T-helper 17 cell (primary cell): ENCODE measurements at places on chromosomes 13 and 19. TPM values are rescaled to one million over a fixed set of nuclear protein-coding genes. Genes with fewer than 3 reads are reported as not detected.
A peak's percentile ranks its signal among the peaks of the same experiment; 100 is the strongest.

The GATAD2A gene
- 129 TPM for total RNA-seq

The ZNF69 gene
- 2.3 TPM for total RNA-seq

The CYP2S1 gene
- 1.1 TPM for total RNA-seq

The KIR3DL1 gene
- total RNA-seq, result not detected

The PSG7 gene
- total RNA-seq, result not detected

The NDUFA13 gene
- 175 TPM for total RNA-seq

The NALCN gene
- total RNA-seq, result not detected

The KL gene
- not detected for total RNA-seq

The SLC8A2 gene
- not detected for total RNA-seq

DNA sequence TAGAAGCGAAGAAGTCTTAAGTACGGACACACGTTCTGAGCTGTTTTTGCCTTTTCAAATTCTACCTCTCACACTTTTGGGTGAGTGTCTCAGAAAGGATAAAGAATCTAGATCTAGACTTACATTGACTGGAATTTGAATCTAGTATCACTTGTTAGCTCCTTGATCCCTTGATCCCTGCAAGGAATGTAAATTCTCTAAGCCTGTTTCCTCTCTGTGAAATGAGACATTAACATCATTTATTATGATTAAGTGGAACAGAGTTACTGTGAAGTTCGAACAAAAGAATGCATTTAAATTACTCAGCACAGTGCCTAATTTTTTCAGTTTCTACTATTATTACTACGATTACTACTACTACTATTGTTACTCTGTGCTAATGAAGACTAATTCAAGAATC, 86.6 kb upstream of the POSTN start:
- DNase-seq, result no peak

DNA sequence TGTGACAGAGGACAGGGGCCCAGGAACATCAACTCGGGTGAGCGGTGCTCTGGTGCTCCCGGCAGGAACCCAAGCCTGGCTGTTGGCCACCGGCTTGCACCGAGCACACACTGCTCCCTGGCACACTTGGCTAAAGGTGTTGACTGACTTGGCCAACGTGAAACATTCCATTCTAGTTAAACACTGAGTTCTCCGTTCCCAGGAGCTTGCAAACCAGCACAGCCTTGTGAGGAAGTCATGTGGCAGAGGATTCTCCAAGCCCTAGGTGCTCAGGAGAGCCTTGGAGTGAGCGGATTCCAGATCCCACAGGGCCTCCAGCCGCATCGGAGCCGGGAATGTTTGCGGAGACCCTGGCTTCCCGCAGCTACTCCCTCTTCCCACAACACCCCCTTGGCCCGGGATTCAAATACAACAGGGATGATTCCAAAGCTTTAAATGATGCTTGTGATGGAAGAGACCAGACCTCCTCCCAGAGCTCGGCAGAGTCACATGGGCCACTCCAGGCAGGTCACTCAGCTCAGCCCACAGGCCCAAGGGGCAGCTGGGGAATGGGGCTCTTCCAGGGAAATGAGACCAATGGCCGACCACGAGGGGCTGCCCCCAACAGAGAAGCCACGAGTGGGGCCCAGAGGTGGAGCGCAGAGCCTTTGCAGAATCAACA, 2.9 kb downstream of the C13orf46 start:
- no peak for DNase-seq

DNA sequence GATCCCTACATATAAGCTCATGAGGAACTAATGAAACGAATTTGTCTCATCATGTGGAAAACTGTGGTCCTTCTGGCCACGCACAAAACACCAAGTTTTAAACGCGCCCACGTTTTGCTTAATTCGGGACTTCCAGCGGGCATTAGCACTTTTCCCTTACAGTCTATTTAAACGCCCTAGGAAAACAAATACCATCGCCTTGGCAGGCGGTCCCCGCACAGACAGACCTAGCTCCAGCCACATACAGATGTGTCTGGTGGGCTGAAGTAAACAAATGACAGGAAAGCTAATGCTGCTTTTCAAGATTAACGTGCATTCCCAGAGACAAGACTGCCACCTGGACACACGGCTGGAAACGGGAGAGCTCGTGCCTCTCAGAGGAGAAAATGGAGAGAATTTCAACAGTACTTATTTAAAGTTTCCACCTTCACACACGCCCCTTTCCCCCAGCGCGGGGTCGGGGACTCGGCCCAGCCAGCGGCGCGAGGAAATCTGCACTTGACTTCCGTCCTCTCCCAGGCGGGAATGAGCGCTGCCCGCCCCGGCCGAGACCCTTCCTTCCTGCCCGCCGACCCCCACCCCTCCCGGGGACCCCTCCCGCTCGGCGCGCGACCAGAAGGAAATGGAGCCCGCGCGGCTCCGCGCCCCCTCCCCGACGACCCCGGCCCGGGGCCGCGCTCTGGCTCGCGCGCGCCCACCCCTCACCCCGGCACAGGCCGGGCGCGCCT, 931 bp downstream of the USP12 start:
- peak; percentile 14 for DNase-seq

- DNase-seq, result peak; percentile 61
Measured at GRCh38 chr19:49937750-49938381, 8.6 kb upstream of the NUP62 start.

GRCh38 chr19:39805104-39805503, 26.4 kb downstream of the LEUTX start:
- no peak for DNase-seq

GRCh38 chr19:16266586-16266942, 58.1 kb upstream of the KLF2 start:
- peak; percentile 55 for DNase-seq

GRCh38 chr19:33758541-33759013, 38.1 kb upstream of the KCTD15 start:
- no peak for DNase-seq

- DNase-seq, result no peak
Measured at GRCh38 chr19:55014714-55015113, 23.4 kb downstream of the GP6 start.

GRCh38 chr13:76622315-76623040, 263.7 kb downstream of the KCTD12 start:
- DNase-seq, result no peak

- DNase-seq, result no peak
Measured at GRCh38 chr19:49758292-49758691, 4.8 kb downstream of the TSKS start.

- no peak for DNase-seq
Measured at GRCh38 chr13:105825071-105825470, 710.4 kb downstream of the EFNB2 start.

- no peak for DNase-seq
Measured at GRCh38 chr19:50321831-50322230, 7.3 kb downstream of the KCNC3 start.

- no peak for DNase-seq
Measured at GRCh38 chr13:28753208-28753892, 34.6 kb upstream of the SLC46A3 start.

- DNase-seq, result no peak
Measured at GRCh38 chr13:40586886-40587565, 79.4 kb downstream of the FOXO1 start.

DNA sequence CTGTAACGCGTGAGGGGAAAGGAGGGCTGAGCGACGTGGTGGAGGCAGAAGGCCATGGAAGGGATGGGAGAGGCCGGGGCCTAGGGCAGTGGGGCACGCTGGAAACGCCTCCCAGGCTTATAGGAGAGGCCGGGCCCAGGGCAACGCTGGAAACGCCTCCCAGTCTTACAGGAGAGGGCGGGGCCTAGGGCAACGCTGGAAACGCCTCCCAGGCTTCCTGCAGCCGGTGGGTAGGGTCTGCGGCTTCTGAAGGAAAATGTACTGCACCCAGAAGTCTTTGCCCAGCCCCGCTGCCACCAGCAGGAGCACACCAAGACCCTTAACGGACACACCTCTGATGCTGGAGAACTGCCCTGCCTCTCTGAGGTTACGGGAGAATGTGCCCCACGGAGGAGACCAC, 9.1 kb downstream of the CACTIN start:
- no peak for DNase-seq
